ENCODE measurements at places on chromosomes 1 and 21. TPM values are rescaled to one million over a fixed set of nuclear protein-coding genes. Genes with fewer than 3 reads are reported as not detected.
A peak's percentile ranks its signal among the peaks of the same experiment; 100 is the strongest.

GRCh38 chr1:35587736-35588135 lies 14.6 kb downstream of the TFAP2E start:
- no peak for DNase-seq

The OLIG2 gene
- polyA plus RNA-seq = 0.02 TPM

DNA sequence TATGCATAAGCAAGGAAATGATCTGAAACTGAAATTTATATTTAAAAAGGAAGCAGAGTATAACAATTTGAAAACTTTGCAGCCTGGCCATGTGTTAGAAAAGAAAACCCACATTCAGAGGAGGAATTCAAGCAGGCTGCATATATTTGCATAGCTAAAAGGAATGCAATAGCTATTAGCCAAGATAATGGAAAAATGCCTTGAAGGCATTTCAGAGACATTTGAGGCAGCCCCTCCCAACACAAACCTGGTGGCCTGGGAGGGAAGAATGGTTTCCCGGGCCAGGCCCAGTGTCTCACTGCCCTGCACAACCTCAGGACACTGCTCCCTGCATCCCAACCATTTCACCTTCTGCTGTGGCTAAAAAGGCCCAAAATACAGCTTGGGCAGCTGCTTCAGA lies 136.8 kb downstream of the TYW3 start:
- no peak for DNase-seq

GRCh38 chr1:77218477-77219165 lies 609 bp downstream of the PIGK start:
- DNase-seq = peak; percentile 6

- DNase-seq = no peak
Measured at GRCh38 chr21:45392573-45392971, 12.4 kb upstream of the COL18A1 start.

GRCh38 chr1:158002631-158003405 lies 9.4 kb downstream of the KIRREL1 start:
- no peak for DNase-seq

DNA sequence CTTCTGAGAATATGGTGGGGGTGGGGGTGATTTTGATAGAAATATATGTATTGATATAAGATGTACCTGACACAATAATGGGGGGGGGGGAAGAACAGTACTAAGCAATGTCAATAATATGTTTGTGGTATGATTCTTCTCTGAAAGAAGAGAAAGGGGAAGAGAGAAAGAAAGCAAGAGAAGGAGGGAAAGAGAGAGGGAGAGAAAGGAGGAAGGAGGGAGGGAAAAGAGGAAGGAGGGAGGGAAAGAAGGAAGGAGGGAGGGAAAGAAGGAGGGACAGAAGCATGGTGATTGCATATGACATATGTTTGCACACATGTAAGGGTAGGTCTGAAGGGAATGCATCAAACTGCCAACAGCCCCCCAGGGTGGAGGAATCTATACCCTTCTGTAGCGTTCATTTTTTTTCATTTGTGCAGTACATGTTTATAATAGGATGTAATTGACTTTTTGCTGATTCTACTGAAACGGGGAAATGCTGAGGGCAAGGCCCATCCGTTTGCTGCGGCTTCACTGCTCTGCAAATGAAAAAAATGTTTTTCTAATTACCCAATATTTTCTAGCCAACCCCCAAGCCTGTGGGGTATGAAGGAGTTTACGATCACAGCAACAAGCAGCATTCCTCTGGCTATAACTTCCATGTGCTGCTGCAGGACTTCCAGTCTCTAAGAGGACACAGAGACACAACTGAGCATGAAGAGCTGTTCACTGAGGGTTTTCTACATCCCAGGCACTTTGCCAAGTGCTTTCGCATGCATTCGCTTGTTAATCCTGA lies 119.3 kb upstream of the ZC3H12A start:
- DNase-seq = no peak

GRCh38 chr1:44346184-44346583 lies 8.9 kb downstream of the ERI3 start:
- no peak for DNase-seq

DNA sequence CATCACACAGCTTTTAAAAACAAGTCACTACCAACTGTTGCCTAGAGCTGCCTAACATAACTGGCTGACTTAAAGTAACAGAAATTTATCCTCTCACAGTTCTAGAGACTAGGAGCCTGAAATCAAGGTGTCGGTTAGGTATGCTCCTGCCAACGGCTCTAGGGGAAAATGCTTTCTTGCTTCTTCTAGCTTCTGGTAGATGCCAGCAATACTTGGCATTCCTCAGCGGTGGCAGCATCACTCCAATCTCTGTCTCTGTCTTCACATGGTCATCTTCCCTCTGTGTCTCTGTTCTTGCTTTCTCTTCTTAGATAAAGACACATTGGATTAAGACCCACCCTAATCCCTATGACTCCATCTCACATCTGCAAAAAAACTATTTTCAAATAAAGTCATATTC lies 51.5 kb downstream of the DMRTA2 start:
- DNase-seq = no peak

GRCh38 chr1:154425172-154425571 lies 20.0 kb downstream of the IL6R start:
- no peak for DNase-seq

The RAB3B gene
- 0.07 TPM for polyA plus RNA-seq

The KIF26B gene
- polyA plus RNA-seq = 0.43 TPM

- no peak for DNase-seq
Measured at GRCh38 chr1:224564454-224565084, 51.5 kb upstream of the CNIH3 start.

DNA sequence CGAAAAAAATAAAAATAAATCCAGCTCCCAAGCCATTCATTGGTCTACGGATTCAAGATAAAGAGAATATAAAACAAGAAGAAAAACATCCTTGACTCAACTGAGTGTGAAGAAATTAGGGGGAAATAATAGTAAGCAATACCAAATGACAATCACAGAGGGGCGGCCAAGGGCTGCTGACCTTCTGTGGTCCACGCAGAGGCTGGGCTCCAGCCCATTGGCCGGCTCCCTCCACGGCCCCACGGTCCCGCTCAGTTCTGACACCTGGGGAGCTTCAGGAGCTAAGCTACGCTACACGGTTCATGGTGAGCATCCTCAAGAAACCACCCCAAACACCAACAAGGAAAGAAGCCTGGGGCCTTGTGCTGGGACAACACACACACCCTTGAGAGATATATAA lies 400 bp upstream of the KRTAP10-12 start:
- DNase-seq = no peak

GRCh38 chr1:158939180-158939579 lies 7.8 kb downstream of the PYHIN1 start:
- no peak for DNase-seq

DNA sequence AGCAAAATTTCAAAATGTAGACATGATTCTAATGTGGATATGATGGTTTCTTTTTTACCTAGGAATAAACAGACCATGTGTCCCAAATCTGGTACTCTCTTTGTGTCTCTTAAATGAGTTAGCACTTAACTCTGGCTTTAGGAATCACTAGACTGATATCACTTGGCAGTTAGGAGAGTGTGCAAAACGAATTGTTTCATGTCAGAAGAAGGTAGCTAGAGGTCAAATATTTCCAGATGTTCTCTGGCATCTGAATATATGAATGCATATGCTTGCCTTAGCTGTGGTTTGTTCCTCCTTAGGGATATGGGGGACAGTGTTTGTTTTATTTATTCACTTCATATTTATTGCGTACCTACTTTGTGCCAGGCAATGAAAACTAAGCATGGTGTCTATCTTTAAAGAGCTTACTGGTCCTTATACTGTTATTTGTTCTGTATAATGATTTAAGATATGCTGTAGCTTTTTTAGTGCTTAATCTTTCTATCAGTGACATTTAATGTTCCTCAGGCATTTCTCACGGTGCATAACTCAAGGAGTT lies 65.2 kb downstream of the LRRC8C start:
- no peak for DNase-seq

DNA sequence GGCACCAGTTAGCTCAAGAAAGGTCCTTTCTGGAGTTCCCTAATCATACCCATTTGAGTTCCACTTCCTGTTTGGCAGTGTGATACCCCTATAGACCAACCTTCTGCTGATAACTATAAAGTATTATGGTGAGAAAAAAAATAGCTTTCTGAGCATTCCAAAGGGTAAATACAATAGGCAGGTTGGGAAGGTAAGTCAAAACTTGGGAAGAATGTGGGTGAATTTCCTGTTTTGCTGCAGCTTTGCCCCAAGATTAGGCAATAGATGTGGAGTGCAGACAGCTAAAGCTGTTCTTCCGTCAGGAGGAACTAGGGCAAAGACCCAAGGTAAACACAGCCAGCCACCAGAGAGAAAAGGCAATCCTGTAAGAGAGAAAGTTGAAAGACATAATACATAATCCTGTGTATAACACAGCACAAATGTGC lies 49.9 kb upstream of the GUCA2A start:
- no peak for DNase-seq

The C1orf53 gene
- 1.3 TPM for polyA plus RNA-seq

GRCh38 chr1:117779364-117779763 lies 150.1 kb downstream of the GDAP2 start:
- DNase-seq = no peak

- no peak for DNase-seq
Measured at GRCh38 chr1:185648858-185649589, 85.2 kb upstream of the HMCN1 start.

Measured in thymus (tissue), 14 donors.